ENCODE measurements at places on chromosomes 2 and 18.

DNA sequence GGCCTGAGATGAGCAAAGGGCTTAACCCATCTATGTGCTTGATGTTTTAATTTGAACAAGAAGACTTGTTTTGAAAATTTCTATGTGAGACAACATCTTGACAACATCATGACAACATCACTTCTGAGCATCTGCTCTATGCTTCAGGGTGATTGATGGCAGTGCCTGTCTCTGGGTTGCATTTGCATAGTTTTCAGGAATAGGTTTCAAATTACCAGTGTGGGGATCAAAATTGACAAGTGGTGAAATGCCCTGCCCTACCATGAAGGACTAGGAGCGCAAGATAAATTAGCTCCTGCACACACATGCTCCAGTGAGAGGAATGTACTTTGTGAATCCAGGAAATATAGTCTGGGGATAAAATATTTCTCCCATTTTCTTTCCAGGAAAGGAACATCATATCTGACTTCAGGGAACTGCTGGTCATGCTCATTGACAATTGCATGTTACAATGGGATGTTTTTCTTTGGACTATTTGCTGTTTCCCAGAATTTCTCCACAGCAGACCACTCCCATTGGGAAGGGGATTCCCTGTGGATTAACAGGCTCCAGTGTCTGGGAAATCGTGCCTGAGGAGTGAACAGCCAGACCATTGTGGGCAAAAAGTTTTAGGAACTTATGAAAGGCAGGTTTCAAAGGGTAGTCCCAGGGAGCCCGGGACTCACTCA lies 45.3 kb upstream of the IL1R2 start:
- DNase-seq, result no peak

GRCh38 chr2:54903736-54904554 lies 146.3 kb downstream of the RTN4 start:
- peak; percentile 50 for DNase-seq

- no peak for DNase-seq
Observed at GRCh38 chr2:198702796-198703195, 754.9 kb downstream of the SATB2 start.

DNA sequence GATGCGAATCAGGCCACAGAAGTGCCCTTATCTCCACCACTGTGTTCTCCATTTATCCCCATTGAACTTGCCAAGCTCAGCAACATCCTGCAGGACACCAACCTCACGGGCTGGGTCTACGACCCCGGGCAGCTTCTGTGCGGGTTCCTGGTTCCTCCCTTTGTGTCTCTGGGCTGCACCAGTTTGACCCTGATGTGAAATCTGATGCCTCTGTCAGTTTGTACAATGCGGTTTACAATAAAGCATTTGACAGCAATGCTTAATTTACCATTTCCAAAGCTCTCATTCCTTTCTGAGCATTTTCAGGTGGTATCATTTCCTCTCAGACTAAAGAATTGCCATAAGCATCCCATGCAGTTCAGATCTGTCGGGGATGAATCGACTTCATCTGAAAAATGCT lies 3.3 kb upstream of the TMEM18 start:
- DNase-seq, result no peak

GRCh38 chr2:141055531-141055930 lies 1075.3 kb downstream of the LRP1B start:
- no peak for DNase-seq

- no peak for DNase-seq
Observed at GRCh38 chr2:237413777-237414661, at the start of gene COL6A3. COL6A3 (minus strand) TSS chr2:237414164; CDS start chr2:237396817, 17,347 bp downstream.
